ENCODE measurements at places on chromosomes 5 and 9. TPM values are rescaled to one million over a fixed set of nuclear protein-coding genes. Genes with fewer than 3 reads are reported as not detected.
A peak's percentile ranks its signal among the peaks of the same experiment; 100 is the strongest.

The MAMDC4 gene
- not detected for polyA plus RNA-seq

The GRXCR2 gene
- polyA plus RNA-seq = not detected

The IL4 gene
- polyA plus RNA-seq = not detected

The CDKN2A gene
- polyA plus RNA-seq = 1.3 TPM

The SLC36A2 gene
- polyA plus RNA-seq = not detected

The GHR gene
- polyA plus RNA-seq = not detected

The MAN2A1 gene
- polyA plus RNA-seq = 15.0 TPM

DNA sequence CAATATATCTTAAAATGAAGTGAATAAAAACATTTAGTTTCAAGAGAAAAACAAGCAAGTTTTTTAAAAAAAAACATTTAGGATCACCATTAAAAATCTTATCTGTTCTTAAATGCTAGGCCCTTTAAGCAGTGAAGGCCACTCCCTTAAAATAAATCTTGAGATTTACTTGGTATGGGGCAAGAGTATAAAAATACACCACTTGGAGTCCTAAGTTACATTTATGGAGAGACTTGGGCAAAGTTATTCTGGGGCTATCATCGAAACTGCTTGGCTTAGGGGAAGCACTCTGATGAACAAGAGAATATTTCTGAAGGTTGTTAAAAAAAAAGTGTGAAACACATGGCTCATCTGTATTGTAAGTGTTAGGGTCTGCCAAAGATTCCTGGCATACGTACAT is 97.4 kb downstream of the NR3C1 start:
- no peak for DNase-seq

DNA sequence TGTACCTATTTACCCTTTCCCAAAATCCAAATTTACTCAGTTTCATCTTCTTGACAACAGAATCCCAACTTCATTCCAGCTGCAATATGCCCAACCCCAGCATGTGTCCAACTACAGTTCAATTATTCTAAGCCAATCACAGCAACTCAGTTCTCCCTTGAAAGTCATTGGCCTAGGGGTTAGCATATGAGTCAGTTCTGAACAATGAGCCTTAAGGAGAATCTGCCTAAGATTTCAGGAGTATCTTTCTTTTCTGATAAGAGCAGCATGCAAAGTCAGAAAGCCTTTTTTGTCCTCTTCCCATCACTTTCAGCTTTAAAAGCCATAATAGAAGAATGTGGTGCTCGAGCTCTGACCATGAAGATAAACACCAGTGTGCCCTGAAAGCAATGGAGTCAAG is 44.4 kb upstream of the RASGRF2 start:
- DNase-seq = no peak

- DNase-seq = no peak
These were observed 114.9 kb downstream of the INVS start for GRCh38 chr9:100213730-100214477.

GRCh38 chr9:115042781-115043509 is 75.0 kb downstream of the TNC start:
- DNase-seq = no peak

GRCh38 chr5:57780306-57780960 is 297.8 kb upstream of the ACTBL2 start:
- no peak for DNase-seq

- no peak for DNase-seq
These were observed 40.3 kb upstream of the GLRX start for GRCh38 chr5:95862671-95863382.

GRCh38 chr9:132006677-132007370 is 72.8 kb downstream of the MED27 start:
- no peak for DNase-seq

DNA sequence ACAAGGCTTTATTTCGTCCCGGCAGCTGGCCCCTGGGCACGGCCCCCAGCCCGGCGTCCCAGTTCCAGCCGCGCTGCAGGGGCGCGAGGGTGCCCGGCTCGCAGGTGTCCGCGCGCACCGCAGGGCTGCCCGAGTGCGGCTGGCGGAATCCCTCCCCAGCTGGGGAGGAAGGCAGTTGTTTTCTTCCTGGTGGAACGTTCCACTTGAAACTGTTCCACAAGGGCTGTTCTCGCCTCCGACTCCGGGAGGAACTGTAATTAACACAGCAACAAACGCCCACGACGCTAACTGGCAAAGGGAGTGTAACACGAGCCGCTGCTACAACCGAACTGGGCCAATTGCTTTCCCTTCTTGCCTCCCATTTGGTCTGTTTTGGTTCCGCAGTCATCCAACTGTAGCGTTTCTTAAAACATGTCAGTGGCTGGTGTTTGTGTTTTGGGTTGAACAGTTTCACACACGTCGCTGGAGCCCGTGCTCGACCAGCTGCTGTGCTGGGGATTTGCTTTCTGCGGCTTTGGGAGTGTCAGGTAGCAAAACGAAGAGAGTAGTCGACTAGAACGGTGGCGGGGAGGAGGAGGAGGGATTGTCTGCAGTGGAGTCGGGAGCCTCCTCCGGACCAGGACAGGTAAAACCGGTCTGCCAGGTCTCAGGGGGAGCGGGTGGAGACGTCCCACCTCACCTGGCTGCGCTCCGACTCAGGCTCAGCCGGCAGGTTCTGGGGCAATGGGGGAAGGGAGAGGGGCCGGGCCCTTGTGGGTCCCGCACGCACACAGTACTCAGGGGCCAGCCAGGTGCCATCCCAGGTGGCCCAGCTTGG is 131.6 kb upstream of the NIPBL start:
- peak; percentile 63 for DNase-seq

GRCh38 chr5:10832421-10832820 is 71.4 kb upstream of the DAP start:
- no peak for DNase-seq

GRCh38 chr5:136703706-136704105 is 338.4 kb upstream of the TRPC7 start:
- no peak for DNase-seq

DNA sequence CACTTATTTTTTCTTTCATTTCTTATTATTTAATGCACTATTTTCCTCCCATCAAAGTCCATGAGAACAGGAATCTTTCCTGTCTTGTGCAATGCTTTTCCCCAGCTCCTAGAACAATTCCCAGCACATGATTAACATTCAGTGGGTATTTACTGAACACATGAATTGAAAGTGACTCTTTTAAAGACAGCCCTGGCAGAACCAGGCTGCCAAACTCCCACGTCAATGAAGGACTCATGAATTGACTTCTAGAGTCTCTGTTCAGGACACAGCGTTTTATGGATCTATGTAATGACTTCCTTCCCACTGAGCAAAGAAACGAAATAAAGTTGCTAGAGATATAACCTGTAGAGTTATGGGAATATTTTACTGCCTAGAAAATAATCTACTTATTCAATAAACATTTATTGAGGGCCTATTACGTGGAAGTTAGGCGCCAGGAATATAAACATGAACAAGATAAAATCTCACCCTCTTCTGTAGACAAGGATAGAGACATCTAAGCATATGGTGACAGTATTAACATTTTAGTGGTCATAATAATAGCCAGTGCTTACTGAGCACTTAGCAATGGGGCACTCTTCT is 485.9 kb upstream of the KLF4 start:
- no peak for DNase-seq

- no peak for DNase-seq
These were observed 175.3 kb downstream of the RFK start for GRCh38 chr9:76218886-76219445.

DNA sequence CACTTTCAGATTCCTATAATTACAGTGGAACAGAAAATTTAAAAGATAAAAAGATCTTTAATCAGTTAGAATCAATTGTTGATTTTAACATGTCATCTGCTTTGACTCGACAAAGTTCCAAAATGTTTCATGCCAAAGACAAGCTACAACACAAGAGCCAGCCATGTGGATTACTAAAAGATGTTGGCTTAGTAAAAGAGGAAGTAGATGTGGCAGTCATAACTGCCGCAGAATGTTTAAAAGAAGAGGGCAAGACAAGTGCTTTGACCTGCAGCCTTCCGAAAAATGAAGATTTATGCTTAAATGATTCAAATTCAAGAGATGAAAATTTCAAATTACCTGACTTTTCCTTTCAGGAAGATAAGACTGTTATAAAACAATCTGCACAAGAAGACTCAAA is 29.5 kb downstream of the ZFYVE16 start:
- DNase-seq = no peak

DNA sequence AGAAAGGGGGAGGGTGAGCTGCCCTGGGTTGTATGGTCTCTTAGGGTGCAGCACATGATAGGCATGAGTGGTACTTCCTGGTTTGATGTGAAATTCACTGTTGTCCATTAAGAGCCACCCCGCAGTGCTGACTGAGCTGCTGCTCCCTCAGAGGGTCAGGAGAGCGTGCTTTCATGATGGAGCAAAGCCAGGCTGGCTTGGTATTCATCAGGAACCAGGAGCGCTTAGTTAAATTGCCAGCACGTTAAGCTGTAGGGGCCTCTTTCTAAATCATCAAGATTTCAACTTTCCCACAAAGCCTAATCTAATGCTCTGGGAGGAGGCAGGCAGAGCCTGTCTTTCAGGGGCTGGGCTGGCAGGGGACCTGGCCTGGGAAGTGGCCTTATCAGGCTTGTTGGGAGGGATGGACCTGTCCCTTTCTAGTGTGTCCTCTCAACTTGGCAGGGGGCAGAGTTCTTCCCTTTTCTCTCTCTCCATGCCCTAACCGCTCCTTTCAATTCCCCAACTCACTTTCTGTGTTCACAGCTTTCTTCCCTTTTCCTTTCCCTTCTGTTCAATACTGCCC is 7.9 kb downstream of the CYSTM1 start:
- no peak for DNase-seq

DNA sequence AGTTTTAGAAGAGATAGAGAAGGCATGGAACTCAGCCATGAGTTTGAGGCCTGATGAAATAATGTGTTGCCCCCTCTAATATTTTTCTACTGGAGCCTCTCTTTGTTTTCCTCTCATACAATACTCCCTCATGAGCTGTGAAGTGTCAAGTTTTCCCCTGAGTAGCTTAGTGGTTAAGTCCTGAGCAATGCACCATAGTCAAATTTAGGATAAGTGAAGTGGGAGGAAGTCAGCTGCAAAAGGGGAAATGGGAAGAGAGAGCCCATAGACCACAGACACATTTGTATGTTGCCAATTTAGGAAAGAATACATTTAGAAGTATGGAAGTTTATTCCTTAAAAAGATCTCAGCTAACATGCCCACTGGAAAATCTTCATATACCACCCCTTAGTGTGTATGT is 171.5 kb upstream of the NREP start:
- DNase-seq = no peak

DNA sequence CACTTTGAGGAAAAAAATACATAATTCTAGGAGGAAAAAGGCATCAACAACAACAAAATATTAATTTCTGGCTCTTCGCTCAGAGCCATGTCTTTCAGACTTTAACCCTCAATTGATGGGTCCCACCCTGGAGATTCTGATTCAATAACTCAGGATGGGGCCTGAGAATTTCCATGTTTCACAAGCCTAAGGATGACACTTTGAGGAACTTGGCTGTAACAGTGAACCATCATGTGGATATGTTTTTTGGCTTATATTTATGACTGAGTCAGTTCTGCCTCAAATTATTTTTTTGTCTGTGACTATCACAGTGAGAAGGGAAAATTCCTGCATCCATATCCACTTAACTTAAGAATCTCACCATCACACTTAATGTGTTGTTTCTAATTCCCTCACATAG is 504.6 kb downstream of the RASEF start:
- no peak for DNase-seq

Measured in naive B cell (primary cell).